ENCODE measurements at places on chromosomes 3 and 15. TPM values are rescaled to one million over a fixed set of nuclear protein-coding genes. Genes with fewer than 3 reads are reported as not detected.

DNA sequence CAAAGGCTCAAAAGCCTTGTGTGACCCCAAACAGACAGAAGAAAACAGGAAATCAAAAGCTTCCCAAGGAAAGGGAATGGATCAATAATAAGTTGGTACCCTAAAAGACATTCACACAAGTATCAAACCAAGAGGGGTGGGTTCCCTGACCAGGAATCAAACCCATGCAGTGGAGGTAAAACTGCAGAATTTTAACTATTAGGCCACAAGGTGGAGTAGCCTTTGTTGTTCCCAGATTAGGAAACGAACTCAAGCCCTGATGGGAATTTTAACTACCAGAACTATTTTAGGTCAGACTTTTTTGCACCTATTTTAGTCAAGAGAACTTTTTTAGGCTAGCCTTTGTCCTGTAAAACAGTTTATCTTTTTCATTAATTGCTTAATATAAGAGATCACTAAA is 31.4 kb downstream of the SETMAR start:
- no peaks in the 10 kb centered on the region for H3K27me3 ChIP-seq
- H3K27ac ChIP-seq: no peak overlapping the region
- no peaks in the 10 kb centered on the region for H3K4me1 ChIP-seq

Gene TGM4
- total RNA-seq: not detected

Gene MKRN2OS
- not detected for total RNA-seq

Gene UBA7
- total RNA-seq: 70.3 TPM

Gene ISL2
- 2.2 TPM for total RNA-seq

Measured in sigmoid colon (tissue), 7 donors.